ENCODE measurements at places on chromosomes 11 and 22. TPM values are rescaled to one million over a fixed set of nuclear protein-coding genes. Genes with fewer than 3 reads are reported as not detected.

The PHF21B gene
- total RNA-seq: 0.12 TPM

The TBX1 gene
- total RNA-seq: 15.4 TPM

The C11orf91 gene
- total RNA-seq: 1.5 TPM

The SGSM1 gene
- 3.8 TPM for total RNA-seq

The TPP1 gene
- 207 TPM for total RNA-seq

The SLC22A6 gene
- not detected for total RNA-seq

The MOGAT2 gene
- not detected for total RNA-seq

The ARHGEF17 gene
- total RNA-seq: 74.5 TPM

DNA sequence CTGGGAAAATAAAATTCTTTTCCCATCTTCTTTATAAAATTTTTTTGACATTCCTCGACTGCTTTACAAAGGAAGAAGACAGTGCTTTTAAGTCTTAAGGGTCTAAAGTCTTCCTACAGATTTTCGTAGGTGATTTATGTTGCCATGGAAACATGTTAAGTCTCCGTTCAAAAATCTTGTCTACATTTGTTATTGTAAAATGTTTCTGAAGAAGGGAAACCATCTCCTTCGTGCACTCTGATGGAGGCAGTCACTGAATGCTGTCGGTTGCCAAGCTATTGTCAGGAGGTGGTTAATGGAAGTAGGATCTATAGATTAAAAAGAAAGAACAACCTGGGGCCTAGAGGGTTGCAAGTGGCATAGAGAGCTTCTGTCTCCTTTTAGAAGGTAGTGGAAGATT is 52.6 kb downstream of the MAP6 start:
- DNase-seq: no peak

- DNase-seq: no peak
These were observed 452 bp upstream of the ATXN10 start for GRCh38 chr22:45670981-45671782.

DNA sequence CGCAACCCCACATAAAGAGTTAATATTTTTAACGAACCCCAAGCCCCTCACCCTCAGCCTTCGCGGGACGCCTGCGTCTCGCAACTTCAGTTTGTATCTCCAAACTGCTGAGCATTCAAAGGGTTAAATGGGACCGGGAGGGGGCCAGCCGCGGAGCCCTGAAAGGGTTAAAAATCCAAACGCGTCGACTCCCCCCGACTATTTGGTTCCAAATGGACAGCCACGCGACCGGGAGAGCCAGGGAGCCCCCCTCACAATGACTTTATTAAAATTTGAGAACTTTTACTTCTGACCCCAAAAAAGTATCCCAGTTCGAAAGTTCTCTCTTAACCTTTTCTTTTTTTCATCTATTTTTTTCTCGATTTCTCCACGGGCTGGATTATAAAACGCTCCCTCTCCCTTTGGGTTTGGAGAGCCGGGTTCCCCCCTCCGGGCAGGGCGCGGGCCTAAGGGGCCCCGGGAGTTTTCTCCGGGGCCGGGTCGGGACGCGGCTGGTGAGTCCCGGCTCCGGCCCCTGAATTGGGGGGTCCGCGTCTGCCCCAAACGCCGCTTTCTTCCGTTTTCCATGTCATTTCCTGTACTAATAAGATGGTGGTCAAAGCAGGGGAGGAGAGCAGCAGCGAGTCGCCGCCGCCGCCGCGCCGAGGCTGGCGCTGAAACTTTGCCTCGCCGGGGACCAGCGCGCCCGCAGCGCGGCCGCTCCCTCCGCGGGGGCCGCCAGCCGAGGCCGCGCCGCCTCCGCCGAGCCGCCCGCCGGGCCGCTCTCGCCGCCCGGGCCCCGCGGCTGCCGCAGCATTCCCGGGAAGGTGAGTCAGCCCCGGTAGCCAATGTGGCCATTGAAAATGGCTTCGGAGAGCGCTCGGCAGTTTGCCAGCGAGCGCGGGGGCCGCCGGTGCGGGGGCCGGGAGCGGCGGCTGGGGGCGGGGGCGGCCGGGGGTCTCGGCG is at the start of gene PRDM11:
Gene PRDM11 (plus strand): TSS at position 568 of the 945 bp plus-strand sequence. CDS start 35,128 bp downstream, outside the sequence.
- peak; percentile 90 for DNase-seq

DNA sequence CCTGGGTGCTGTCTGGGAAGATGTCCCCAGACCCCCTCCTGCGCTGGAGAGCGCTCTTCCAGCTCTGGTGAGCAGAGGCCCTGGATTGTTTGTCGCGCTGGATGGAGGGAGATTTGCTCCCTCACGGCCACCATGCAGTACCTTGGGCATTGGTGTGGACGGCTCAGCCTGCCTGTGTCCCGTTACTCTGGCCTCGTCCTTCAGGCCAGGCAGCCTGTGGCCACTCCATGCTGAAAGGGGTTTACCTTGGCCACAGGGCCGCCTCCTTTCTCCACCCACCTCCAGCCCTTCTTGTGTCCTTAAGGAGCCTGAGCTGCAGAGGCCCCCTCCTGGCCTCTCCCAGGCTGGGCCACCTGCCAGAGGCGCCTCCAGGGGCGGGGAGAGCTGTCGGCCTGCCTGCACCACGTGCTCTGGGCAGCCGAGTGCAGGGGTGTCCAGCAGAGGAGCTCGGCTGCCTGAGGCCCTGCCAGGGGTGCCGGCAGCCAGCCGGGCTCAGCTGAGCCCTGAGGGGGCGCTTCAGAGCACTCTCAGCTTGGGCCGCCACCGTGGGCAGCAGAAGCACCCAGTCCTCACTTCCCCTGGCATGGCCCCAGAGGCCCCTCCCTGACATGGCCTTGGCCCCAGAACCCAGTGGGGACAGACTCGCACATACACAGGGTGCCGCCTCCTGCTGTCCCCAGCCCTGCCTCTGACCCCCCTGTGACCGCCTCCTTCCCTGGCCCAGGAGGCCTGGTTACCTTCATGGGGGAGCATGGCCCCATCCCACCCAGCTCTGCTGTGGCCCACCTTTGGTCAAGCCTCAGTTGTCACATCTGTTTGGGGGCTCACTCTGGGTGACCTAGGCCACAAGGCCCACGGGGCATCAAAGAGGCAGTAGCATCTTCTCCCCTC is 3.4 kb downstream of the CCND1 start:
- DNase-seq: peak; percentile 95

DNA sequence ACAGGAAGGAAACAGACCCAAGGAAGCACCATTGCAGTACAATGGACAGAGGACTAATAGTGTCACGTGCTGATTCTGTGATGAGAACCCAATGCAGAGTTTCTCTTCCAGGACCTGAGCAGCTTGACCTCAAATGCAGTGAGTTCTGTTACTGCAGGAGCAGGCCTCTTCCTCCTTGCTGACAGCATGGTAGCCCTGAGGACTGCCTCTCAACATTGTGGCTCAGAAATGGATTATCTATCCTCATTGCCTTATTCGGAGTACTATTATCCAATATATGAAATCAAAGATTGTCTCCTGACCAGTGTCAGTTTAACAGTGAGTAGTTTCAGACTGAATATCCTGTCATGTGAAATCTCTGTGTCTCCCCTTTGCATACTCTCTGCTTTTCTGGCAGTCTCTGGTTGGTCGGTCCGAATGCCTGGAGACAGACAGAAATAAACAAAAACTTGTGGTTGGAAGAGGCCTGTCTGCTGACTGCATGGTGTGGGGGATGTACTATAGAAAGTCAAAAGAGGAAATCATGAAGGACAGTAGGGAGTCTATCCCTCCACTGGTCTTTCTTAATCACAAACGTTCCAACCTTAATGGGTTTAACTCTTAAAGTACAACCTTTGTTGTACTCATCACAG is 6.9 kb upstream of the MS4A14 start:
- DNase-seq: no peak

- DNase-seq: no peak
These were observed 3.3 kb downstream of the FAM118B start for GRCh38 chr11:126214841-126215240.

DNA sequence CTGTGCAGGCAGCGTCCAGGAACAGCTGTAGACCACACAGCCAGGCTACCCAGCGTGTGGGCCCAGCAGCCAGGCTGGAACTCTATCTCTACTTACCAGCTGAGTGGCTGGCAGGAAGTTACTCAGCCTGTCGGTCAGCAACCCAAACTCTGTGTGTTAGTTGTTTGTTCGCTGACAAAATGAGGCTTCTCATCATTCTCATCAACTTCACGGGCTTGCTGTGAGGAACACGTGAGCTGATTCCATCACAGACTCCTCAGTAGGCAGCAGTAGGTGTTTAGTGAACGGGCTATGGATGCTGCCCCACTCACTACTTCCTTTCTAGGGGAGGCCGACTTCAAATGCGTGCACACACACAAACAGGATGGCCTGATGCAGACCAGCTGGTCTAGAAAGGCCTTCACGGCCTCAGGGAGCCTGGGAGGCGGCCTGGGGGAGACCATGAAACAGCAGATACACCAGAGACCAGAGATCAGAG is 830 bp upstream of the SPDYC start:
- DNase-seq: no peak

DNA sequence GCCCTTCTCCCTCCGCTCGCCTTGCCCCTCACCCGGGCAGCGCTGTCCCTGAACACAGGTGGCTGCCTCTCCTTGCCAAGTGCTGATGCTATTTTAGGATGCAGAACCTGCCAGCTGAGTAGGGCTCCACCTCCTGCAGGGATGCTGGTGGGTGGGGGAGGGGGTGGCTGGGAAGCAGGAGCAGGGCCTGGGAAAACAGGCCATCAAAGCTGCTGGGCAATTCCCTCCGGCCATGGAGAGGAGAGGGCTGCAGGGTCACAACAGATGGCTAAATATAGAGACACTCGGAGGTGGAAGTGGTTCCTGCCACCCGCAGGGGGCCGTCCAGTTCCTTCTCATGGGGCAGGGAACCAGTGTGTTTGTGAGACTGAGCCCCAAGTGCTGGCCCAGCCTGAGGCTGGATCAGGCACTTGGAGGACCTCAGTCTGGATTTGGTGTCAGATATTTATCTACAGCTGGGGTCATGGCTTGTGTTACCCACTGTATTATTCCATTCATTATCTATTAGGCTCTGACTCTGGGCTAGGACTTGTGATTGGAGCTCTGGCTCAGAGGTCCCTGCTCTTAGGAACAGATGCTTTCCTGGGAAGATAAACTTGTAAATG is 59.6 kb downstream of the LRRC32 start:
- DNase-seq: no peak

DNA sequence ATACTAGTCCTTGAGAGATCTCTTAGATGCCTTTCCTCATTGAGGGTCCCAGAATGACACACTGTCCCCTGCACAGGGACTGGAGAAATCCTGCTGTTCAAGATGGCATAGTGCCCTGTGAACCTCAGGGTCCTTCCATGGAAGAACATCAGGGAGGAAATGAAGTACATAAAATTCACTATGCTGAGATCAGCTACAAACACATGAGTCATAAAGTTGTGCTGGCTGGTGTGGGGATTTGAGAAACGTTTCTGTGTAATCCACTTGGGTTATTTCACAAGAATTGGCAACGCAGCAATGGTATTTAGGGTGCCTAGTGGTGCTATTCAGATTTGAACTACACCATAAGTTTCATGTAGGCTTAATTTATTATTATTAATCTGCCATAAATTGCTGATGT is 174.4 kb downstream of the MAML2 start:
- DNase-seq: no peak

- DNase-seq: no peak
These were observed 47.8 kb upstream of the CCND1 start for GRCh38 chr11:69592986-69593650.

GRCh38 chr11:68012843-68013610 is 2.9 kb downstream of the ALDH3B1 start:
- DNase-seq: peak; percentile 87

DNA sequence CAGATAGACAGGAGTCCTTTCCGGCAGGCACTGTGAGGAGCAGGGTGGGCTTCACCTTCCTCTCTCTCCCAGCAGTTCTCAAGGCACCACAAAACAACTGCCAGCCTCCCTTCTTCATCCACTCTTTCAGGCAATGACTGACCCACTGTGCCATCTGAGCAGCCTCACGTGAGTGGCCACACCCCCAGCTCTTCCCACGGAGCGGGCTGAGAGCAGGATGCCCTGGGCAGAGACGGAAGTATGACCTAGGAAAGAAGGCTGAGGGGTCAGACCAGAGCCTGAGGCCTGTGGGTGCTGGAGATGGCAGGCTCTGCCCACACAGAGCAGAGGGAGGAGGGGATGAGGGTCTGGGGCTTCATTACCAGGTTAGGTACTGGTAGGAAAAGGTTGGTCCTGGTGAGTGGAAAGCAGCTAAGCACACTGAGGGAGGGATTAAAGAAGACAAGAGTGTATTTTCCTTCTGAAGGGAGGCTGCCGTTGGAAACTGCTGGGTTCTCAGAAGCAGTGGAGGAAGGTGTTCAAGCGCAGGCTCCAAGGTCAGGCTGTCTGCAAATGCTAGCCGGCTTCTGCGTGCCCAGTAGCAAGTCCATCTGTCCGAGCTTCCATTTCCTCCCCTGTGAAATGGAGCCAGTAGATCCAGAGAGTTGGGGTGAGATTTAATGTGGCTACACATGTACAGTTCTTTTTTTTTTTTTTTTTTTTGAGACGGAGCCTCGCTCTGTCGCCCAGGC is 4.6 kb downstream of the NLRP6 start:
- DNase-seq: no peak

- DNase-seq: no peak
These were observed 48.1 kb downstream of the EP300 start for GRCh38 chr22:41140365-41140957.

- no peak for DNase-seq
These were observed 265.1 kb downstream of the NELL1 start for GRCh38 chr11:20934516-20934915.

DNA sequence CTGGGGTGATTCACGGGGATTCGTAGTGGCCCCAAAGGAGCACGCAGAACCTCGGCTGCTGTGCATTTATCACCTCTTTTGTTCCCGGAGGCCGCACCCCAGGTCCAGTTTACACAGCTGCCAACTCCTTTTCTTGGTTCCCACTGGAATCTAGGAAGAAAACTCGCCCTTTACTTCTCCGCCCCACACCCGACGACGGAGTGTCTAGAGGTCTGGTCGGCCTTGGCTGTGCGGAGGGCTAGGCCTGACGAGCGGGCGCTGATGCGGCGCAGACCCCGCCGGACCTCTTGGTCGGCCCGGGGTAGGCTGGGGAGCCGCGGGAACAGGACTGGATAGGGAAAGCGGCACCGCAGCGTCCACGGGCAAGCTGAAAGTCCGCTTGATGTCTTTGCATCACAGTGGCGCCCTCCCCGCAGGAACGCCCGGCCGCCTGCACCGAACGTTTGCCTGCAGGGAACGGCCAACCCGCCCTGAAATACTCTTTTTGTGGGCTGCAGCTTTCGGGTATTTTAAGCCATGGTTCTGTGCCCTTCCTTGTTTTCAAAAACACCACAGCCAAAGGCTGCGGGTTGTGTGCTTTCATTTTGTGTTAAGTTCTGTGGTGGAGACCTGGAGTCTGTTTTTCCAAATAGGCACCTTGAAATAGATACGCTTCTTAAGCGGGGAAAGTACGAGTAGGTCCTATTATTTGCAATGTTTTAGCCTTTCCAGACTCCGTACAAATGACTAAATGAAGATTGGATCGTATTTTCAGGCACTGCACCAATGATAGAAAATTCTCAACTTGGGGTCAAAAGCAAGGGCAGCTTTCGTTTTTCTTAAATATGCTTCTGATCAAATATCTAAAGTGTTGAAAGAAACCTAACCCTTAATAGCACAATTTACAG is 829 bp upstream of the ZBED5 start:
- DNase-seq: peak; percentile 84

DNA sequence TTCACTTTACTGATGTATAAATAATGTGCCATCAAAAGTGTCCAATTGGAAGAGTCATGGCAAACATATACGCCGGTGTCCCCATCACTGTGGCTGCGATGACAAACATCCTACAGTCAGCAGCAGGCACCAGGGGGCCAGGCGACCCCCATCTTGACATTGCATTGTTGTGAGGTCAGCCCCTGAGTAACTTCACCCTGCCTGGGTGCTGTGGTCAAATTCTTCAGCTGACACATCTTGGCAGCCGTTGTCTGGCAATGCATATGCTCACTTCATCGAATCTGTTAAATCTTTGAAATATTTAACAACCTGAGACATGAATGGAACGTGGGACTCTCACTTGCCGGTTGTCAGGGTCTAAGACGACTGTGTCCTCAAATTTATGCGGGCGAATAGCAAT is 430.9 kb downstream of the BRD1 start:
- DNase-seq: no peak

- no peak for DNase-seq
These were observed 80.1 kb downstream of the CDKN1C start for GRCh38 chr11:2805388-2806056.

Measured in upper lobe of right lung (tissue), 1 donor.